ENCODE measurements at places on chromosomes 5 and 9.

GRCh38 chr9:133306242-133307204 is 29.5 kb downstream of the SURF6 start:
- no peak for DNase-seq

GRCh38 chr5:54171645-54172384 is 138.6 kb downstream of the ARL15 start:
- no peak for DNase-seq

- no peak for DNase-seq
Measured at GRCh38 chr5:147391781-147392180, 118.1 kb downstream of the DPYSL3 start.

DNA sequence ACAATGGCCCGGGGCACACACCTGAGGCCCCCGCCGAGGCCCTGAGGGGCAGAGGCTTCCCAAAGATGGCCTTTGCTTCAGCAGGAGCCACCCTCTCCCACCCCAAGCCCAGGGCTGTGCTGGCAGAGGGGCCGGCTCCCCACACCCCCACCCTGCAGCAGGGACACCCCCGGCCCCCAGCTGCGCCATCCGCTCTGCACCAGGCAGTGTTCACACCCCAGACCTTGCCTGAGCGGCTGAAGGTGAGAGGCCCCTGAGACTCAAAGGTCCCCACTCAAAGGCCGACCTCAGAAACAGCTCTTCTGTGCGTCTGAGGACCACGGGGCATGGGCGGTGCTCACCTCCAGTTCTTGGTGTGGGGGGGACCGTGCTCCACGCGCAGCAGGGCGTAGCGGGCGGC is 37.6 kb downstream of the SLC12A7 start:
- DNase-seq = no peak

- peak; percentile 70 for DNase-seq
Measured at GRCh38 chr9:33164138-33164809, 2.9 kb downstream of the B4GALT1 start.

Measured in natural killer cell treated with Interleukin-12 subunit alpha and Interleukin-12 subunit beta and Interleukin-15 and Interleukin-18, amount 100 ng/mL, for 72 hours (primary cell).